Fibroblast of skin of right biceps (primary cell): ENCODE measurements at places on chromosomes 2 and 18.

- no peak for DNase-seq
These were observed 1081.3 kb upstream of the TMEFF2 start for GRCh38 chr2:193276069-193276468.

- DNase-seq = peak; percentile 54
These were observed 57.1 kb downstream of the MAP4K4 start for GRCh38 chr2:101754618-101755017.

DNA sequence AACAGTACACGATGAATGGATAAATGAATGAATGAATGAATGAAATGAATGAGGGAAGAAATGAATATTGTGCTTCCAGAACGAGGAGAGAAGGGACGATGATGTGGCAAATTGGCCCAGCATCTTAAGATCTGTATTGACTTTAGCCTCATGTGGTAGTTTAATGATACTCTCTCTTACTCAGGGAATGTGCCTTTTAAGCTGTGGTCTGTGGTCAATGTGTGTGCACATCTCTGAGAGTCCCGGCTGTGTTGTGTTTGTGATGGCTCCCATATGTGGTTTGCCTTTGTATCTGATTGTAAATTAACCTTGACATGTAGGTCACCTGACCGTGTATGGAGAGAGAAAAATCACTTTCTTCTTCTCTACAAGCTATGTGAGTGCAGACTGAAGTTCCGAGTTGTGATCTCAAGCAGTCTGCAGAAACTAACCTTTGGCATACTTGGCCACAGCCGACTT is 91.2 kb downstream of the NEDD4L start:
- peak; percentile 74 for DNase-seq

GRCh38 chr2:112138159-112139032 is at the start of gene FBLN7:
Gene FBLN7, plus strand, starts transcription at chr2:112138385. Its CDS starts 271 bp downstream, at chr2:112138656.
- DNase-seq = peak; percentile 10

GRCh38 chr2:158725441-158725891 is 69.7 kb upstream of the DAPL1 start:
- no peak for DNase-seq

- no peak for DNase-seq
These were observed 96.8 kb downstream of the VSNL1 start for GRCh38 chr2:17637131-17637906.

- DNase-seq = peak; percentile 56
These were observed 697 bp downstream of the KCMF1 start for GRCh38 chr2:84971510-84972206.

- DNase-seq = no peak
These were observed 211.1 kb downstream of the HDAC4 start for GRCh38 chr2:239189711-239190131.

DNA sequence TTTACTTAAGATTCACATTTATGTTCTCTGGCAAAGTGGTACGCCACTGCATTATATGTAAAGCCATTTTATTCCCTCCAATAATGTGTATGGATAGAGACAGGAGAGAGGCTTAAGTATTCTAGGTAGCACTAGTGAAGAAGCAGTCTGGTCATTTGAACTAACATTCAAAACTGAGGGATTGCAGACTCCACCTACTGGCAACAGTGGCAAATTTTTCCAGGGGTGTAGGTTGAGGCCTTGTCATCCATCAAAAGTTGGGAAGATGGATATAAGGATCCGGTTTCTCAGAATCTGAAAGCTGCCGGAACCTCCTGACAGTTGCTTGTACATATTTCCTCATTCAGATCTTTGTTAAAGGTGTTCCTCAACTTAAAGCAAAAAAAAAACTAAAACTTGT is 465.5 kb upstream of the FSHR start:
- peak; percentile 5 for DNase-seq

DNA sequence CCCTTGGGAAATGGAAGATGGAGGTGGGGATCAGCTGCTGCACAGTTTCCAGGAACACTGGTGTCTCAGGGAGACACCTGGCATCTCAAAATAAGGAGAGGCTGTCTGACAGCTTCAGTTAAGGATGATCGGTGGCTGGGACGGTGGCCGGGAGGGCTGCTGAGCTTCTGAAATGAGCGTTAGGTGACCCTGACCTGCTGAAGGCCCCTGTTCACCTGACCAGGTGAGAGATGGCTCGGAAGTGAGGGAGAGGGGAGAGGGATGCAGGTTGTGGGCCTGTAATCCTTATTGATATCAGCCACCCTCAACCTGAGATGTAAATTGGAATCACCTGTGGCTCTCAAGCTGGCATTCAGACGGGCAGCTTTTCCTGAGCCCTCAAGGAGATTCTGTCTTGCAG is 99.0 kb downstream of the AGAP1 start:
- DNase-seq = no peak

GRCh38 chr2:168136392-168136977 is 110.9 kb downstream of the STK39 start:
- peak; percentile 49 for DNase-seq

GRCh38 chr2:219128396-219128795 is 32.2 kb downstream of the NHEJ1 start:
- DNase-seq = no peak

- no peak for DNase-seq
These were observed 118.2 kb downstream of the GBX2 start for GRCh38 chr2:236049981-236050380.

- no peak for DNase-seq
These were observed 215.0 kb upstream of the AGAP1 start for GRCh38 chr2:235278771-235279355.

- peak; percentile 63 for DNase-seq
These were observed 32.7 kb downstream of the LPIN1 start for GRCh38 chr2:11778923-11779757.

GRCh38 chr2:215660687-215661086 is 224.8 kb upstream of the FN1 start:
- peak; percentile 84 for DNase-seq

DNA sequence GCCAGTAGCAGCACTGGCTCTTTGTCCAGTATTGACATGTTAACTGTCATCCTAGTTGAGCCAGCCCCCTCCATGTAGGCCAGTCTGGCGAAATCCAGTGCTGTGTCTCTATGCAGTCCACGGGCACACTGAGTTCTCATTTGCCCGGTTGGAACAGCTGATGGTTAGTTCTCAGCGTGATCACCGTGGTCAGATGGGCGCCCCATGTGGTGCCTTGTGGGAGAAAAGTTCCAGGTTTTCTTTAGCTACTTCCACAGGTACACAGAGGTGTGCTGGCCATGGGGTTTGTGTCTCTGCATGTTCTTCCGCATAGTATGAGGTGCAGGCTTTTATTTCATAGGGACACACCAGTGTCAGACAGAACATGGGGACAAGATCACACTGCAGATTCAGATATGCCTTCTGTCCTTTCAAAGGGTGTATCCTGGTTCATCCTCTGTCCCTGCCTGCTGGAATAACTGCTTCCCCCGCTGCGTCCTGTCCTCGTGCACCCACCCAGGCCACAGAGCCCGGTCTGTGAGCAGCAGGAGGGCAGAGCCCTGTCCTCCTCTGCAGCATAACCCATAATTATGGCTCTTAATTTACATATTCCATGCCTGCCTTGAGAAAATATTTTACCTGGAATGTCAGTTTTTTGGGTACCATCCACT is 334.1 kb downstream of the GBX2 start:
- DNase-seq = no peak

DNA sequence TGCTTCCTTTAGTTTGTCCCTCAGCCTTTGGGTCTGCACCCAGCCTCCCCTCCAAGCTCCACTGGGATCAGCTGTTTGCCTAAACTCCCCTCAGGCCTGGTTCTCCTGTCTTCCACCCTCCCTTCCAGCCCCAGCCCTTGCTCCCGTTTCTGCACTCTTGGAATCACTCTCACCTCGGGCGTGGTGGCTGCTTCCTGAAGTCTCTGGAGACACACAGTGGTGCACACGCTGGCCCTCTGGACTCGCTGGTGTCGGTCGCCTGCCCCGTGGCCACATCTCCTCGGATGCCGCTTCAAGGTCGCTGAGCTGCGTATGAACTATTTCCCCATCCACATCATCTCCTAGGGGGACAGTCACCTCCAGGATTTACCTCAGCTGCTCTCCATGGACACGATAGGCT is 46.3 kb downstream of the PSMG2 start:
- DNase-seq = no peak

DNA sequence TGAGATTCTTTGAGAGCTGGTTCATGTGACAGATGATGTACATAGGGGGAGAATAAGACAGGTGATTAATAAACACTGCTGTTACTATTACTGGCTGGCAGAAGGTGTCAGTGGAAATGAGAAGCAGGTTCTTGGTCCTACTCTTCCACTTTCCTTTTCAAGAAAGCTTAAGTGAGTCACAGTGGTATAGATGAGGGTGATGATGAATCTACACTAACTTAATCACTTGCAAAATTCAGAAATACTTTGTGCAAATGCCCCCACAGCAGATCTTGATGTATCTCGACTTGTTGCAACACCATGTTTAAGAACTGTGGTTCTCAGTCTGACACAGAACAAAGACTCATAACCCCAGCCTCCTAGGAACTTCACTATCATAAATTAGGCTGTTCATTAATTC is 35.9 kb upstream of the MGAT5 start:
- DNase-seq = no peak

DNA sequence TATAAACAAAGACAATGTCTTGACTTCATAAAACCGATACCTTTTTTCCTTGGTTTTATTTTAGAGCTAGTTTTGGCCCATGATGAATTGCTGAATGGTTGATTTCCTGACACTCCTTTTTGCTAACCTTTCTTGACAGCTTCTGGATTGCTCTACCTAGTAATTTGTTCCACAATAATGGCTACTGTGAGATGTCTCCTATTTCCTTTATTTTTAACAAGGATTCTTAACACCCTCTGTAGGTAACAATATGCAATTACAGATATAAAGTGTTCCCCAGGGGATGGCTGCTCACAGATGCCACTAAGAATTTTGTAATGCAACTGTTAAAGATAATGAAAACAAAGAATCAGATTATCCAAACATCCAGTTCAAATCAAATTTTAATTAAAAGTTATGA is 100.8 kb upstream of the ATP5MC3 start:
- peak; percentile 38 for DNase-seq

- DNase-seq = no peak
These were observed 790.4 kb downstream of the TSN start for GRCh38 chr2:122545821-122546220.

- DNase-seq = no peak
These were observed 12.1 kb upstream of the KDSR start for GRCh38 chr18:63378919-63379638.

DNA sequence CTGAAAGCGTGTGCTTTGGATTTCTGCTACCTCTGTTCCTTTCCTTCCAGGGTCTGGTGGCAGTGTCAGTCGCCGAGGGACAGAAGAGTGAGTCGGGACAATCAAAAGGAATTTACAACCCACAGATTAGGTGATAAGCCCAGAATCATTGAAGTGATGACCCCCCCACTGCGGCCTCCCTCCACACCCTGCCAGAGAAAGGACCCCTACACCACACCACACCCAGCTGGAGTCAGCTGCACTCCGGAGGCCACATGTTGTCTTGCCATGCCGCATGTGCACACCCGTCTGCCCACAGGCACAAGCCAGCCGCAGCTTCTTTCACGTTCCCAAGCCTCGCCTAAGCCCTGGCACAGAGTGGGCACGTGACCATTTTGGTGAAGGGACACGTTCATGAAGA is 366.8 kb upstream of the SALL3 start:
- DNase-seq = no peak

DNA sequence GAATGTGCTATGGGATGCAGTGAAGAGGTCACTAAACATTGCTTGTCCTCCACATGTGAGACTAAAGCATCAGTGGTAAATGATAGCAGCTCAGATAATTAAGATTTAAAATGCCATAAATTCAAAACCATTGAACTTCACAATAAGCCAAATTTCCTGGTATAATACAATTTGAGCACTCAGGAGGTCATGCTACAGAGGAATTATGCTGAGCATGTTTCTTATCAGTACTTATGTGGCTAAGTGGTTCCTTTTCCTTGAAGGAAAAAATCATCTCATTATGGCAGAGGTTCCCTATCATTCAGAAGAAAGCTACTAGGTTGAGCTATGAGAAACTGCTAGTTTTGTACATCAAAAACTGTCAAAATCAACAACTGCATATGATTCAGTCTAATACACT is 156.6 kb downstream of the AGPS start:
- no peak for DNase-seq

GRCh38 chr18:73279498-73279897 is 411.7 kb upstream of the NETO1 start:
- no peak for DNase-seq

DNA sequence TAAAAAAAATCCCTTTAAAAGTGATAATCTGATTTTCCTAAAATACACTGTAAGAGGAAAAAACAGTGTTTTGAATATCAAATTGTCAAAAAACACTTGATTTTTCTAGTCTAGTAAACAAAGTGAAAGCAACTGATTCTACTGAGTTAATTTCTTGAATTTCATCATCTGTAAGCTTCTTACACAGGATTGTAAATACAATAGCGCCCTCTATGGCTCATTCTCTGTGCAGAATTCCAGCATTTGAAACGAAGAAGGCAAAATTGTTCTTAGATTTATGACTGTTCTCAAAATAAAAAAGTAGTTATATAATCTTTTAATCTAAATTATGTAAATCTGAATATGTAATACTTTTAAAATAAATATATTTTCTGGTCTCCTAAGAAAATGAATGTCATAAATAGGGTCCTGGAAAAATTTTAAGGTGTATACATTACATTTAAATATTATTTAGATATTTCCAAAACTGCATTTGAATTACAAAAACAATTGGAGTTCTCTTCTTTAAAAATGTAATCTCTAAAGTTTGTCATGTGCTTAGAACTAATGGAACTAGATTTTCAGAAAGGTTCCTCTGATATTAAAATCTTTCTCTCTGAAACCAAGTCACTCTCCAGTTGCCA is 176.9 kb upstream of the MC4R start:
- peak; percentile 71 for DNase-seq

- peak; percentile 49 for DNase-seq
These were observed 55.7 kb downstream of the IRS1 start for GRCh38 chr2:226743915-226744314.
